ENCODE measurements at places on chromosomes 13 and 19.
A peak's percentile ranks its signal among the peaks of the same experiment; 100 is the strongest.

- DNase-seq: no peak
Measured at GRCh38 chr13:48410199-48410598, 2.7 kb downstream of the LPAR6 start.

- DNase-seq: no peak
Measured at GRCh38 chr19:4337906-4338440, 654 bp downstream of the STAP2 start.

- DNase-seq: no peak
Measured at GRCh38 chr19:34345947-34346351, 19.0 kb upstream of the GPI start.

GRCh38 chr19:10339977-10340376 is 553 bp upstream of the ICAM3 start:
- no peak for DNase-seq

DNA sequence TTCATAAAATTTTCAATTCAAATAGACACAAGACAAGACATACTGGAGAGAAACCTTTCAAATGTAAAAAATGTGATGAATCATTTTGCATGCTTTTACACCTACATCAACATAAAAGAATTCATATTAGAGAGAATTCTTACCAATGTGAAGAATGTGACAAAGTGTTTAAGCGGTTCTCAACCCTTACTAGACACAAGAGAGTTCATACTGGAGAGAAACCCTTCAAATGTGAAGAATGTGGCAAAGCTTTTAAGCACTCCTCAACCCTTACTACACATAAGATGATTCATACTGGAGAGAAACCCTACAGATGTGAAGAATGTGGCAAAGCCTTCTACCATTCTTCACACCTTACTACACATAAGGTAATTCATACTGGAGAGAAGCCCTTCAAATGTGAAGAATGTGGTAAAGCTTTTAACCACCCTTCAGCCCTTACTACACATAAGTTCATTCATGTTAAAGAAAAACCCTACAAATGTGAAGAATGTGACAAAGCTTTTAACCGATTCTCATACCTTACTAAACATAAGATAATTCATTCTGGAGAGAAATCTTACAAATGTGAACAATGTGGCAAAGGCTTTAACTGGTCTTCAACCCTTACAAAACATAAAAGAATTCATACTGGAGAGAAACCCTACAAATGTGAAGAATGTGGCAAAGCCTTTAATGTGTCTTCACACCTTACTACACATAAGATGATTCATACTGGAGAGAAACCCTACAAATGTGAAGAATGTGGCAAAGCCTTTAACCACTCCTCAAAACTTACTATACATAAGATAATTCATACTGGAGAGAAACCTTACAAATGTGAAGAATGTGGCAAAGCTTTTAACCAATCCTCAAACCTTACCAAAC is 24.6 kb upstream of the ZNF431 start:
- no peak for DNase-seq

- peak; percentile 81 for DNase-seq
Measured at GRCh38 chr19:44757735-44758505, 9.4 kb downstream of the BCL3 start.

- DNase-seq: no peak
Measured at GRCh38 chr13:28056970-28057712, 43.2 kb downstream of the FLT3 start.

DNA sequence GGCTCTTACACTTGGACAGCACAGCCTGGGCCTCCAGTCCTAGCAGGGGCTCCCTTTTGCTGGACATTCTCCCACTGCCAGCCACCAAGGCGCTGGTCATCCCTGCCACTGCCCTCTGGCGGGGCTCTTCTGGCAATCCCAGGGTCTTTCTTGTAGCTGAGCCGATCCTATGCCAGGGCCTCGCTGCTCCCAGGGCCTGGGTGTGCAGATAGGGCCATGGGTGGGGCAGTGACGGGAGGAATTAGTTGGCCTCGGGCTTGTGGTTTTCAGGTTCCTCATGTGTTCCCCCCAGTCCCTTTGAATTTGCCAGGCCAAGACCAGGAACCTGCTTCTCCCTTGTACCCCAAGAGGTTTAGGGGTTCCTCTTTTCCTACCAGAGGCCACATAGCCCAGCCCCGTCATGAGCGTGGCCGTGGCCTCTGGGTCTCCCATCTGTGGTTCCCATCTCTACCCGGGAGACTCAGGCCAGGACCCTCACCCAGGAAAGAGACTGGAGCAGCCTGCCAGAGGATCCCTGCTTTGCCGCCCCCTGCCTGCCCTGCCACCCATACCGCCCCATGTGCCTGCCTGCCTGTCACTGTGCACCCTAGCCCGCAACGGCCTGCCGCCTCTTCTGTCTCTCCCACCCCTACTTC is 26.2 kb downstream of the TMED1 start:
- DNase-seq: no peak

DNA sequence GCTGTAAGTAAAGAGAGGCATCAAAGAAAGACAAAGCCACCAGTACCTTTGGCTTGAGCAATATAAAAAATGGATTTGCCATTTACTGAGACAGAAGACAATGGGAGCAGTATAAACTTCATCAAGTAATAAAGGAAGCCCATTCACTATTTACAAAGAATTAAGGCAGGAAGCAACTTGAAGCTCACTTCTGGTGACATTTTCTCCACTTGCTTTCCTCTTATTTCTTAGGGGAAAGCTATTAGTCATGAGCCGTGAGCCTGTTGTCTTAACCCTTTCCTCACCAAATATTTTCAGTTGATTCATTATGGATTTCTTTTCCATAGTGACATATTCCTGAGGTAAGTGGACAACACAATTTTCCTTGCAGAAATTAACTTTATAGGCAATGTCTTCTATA is 156.8 kb downstream of the DNAJC3 start:
- DNase-seq: no peak

- no peak for DNase-seq
Measured at GRCh38 chr19:13946414-13946813, 5.9 kb upstream of the DCAF15 start.

GRCh38 chr13:99205621-99206220 is 5.1 kb downstream of the UBAC2 start:
- no peak for DNase-seq

DNA sequence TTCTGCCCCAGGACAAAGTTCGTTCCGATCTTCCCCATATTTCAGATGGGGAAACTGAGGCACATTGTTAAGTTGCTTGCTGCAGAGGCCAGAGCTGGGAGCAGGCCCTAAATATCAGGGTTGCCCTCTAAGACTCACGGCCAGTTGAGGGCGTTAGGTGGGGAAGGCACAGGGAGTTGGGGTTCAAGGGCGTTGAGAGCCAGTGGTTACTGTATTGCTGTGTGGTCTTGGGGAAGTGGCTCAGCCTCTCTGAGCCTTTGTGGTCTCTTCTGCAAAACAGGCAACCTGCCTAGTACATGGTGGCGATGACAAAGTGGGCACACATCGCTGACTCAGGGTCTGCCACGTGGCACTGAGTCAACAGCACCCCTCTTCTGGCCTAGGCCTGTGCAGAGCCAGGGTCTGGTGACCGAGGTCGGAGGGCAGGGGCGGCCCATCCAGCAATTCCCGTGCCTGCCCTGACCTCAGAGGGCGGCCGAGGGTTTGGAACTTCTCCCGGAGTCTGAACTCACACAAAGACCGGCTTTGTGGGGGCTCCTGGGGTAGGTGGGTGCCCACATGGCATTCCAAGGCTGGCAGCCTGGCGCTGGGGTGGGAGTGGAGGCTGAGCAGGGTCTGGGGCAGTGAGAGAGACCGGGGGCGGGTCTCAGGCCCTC is 10.2 kb downstream of the TNFAIP8L1 start:
- DNase-seq: no peak

DNA sequence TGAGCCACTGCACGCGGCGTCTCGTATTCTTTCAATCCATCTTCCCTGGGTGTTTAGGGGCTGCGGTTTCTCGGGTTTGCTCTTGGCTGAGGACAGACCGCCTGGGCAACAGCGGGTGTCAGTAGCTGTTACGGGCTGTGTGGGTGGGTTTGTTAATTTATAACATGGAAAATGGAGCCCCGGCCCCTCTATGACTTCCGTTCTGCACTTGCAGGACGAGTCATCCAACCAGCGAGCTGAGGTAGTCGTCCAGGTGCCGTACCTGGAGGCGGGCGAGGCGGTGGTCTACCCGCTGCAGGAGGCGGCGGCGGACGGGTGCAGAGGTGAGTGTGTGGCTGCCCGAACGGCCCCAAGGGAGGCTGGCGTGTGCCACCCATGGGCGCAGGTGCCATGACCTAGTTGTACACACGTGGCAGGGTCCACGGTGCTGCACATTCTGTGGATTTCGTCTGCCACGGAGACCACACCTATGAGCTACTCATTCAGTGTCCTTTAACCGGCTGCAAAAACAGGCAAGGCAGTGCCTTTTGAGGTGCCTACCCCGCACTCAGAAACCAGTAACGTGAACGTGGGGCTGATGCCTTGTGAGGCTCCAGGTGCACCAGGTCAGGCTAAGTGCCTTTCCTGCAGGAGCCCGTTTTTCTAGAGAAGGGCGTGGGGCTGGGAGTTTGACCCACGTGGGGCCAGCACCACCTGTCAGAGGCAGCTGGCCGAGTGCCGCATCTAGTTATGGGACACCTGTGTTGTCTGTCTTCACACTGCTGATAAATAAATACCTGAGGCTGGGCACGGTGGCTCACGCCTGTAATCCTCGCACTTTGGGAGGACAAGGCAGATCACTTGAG is 10.9 kb downstream of the POLR2E start:
- no peak for DNase-seq

DNA sequence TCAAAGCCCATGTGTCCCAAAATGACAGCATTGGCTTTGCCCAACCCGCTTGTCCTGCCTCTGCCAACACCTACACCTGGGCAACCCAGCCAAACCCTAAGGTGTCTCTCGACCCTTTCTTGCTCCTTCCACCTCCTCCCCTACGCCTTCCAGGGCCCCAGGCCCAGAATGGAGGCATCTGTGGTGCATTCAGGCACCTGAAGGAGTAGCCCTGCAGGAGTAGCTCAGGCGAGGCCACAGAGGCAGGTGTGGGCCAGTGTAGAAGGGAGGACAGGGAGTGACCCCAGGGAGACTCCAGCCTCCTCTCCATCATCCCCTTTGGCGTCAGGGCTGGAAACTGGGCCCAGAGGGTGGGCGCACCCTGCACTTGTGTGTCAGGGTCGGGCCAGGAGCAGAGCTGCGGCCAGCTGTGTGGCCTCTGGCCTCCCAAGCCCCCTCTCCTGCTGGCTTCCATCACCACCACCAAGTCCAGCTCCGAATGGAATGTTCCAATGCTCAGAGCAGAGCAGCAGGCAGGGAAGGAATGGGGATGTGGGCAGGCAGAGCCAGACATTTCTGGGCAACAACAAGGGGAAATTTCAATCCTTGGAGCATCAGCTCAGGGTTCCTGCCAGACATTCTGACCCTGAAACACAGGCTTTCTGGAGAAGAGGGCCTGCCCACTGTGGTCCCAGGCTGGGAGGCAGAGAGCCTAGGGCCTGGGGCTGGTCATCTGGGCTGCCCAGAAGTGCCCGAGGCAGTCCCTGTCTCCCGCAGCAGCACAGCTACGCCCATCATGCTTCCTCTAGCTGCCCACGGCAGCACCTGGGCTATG is 16.4 kb downstream of the PLEKHF1 start:
- no peak for DNase-seq

DNA sequence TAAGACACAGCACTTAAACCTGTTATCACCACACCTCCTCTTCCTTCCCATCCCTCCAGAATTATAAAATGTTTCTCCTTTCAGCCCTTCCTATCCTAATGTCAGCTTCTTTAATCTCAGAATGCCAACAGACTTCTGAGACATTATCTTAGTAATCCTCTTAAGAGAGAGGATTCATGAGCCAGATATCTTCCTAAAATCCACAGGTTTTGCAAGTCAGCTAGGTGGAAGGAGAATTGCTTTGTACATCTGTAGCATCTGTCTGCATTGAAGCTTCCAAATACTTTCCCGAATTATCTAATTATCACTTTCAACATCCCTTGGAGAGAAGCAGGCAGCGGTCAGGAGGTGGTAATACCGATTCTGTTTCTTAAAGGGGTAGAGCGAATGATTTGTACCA is 179.1 kb downstream of the DCT start:
- DNase-seq: no peak

DNA sequence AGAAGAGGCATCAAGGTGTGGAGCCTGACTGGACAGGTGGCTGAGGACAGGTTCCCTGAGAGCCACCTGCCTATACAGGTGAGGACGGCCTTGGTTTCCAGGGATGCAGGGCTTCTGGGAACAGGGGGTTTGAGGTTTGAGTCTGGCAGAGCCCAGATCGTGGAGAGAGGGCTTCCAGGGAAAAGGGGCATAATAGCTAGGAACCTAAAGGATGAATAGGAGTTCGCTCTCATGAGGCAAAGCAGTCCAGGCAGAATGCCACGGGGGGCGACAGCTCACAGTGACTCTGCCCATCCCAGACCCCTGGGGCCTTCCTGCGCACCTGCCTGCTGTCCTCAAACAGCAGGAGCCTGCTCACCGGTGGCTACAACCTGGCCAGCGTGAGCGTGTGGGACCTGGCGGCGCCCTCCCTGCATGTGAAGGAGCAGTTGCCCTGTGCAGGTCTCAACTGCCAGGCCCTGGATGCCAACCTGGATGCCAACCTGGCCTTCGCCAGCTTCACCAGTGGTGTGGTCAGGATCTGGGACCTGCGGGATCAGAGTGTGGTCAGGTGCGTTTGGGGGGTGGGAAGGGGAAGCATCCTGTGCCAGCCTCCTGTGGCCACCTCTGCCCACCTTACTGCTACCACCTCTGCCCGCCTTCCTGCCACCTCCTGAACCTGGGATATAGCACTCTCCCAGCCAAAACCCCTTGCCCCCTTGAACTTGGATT is 12.0 kb downstream of the TLE6 start:
- DNase-seq: no peak

DNA sequence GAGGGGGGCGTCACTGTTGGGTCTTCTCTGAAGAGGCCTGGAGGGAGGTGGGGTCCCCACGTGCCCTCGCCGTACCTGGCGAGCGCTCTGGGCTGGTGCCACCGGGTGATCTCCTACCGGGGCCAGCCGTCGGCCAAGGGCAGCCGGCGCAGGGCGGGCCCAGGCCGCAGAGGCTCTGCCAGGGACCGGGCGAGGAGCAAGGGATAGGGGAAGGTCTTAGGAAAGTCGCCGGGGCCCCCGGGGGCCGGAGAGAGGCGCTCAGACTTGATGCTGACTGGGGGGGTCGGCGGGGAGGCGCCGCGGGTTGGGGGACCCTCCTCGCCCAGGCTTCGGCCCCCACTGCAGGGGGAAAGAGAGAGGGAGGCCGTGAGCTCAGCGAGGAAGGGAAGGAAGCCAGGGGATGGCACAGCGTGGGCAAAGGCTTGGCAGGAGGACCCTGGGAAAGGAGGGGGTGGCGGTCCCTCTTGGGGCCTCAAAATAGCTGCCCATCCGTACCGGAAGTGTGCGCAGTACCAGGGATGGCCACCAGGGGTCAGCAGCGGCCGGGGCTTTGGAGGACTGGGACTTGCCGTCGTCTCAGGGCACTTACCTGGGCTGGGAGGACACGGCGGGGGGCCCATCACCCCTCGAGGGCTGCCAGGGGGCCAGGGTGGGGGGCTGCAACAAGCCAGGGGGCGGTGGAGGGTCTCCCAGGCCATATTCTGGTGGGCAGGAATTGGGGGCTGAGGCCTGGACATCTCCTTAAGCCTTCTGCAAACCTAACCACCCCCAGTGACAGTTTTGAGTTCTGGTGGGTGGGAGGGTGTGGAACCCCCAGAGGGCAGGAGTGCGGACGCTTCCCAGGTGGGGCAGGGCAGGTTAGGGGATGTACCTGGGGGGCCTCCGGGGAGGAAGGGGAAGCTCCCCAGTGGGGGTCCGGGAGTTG is 7.7 kb upstream of the TMEM161A start:
- peak; percentile 76 for DNase-seq
